ENCODE measurements at places on chromosomes 7 and 10. TPM values are rescaled to one million over a fixed set of nuclear protein-coding genes. Genes with fewer than 3 reads are reported as not detected.

The LRCH4 gene
- total RNA-seq: 65.6 TPM

The FEZF1 gene
- total RNA-seq: not detected

The ODAD2 gene
- 0.56 TPM for total RNA-seq

The BICC1 gene
- 0.04 TPM for total RNA-seq

The GJC3 gene
- 1.2 TPM for total RNA-seq

The CROT gene
- 7.0 TPM for total RNA-seq

The REEP3 gene
- 20.7 TPM for total RNA-seq

GRCh38 chr7:45714521-45714820 is 140.3 kb downstream of the ADCY1 start:
- no peaks in the 10 kb centered on the region for H3K36me3 ChIP-seq
- no peak overlapping the region for H3K27ac ChIP-seq
- no peaks in the 10 kb centered on the region for H3K27me3 ChIP-seq
- H3K4me3 ChIP-seq: no peak overlapping the region
- no peaks in the 10 kb centered on the region for H3K4me1 ChIP-seq

DNA sequence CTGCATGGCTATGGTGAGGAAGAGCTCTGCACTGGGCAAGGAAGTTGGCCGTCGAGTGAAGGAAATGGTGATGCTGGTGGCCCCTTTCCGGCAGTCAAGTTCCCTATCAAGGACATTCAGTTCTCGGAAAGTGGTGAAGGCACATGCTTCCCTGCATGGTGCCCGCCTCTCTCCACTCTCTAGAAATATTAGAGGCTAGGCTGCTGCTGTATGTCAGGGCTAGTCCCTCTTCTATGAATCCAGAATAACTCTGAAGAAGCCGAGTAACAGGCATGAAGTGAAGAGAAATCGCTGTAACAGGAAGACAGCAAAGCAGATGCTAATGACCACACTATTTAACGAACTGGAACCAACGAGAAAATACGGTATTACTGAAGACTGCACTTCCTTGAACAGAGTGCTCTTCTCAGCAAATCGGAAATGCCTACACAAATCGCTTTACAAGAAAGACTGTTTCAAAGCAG is 5.4 kb downstream of the IDI1 start:
- peaks cover 44% of the 10 kb centered on the region for H3K4me1 ChIP-seq
- H3K36me3 ChIP-seq: peaks cover 52% of the 10 kb centered on the region
- DNase-seq: no peak
- H3K27ac ChIP-seq: peak overlapping the region; percentile 90

- no peak overlapping the region for H3K27ac ChIP-seq
- H3K4me1 ChIP-seq: peaks cover 16% of the 10 kb centered on the region
- no peak overlapping the region for H3K4me3 ChIP-seq
- no peaks in the 10 kb centered on the region for H3K27me3 ChIP-seq
Measured at GRCh38 chr7:36207451-36208291, 54.6 kb downstream of the EEPD1 start.

DNA sequence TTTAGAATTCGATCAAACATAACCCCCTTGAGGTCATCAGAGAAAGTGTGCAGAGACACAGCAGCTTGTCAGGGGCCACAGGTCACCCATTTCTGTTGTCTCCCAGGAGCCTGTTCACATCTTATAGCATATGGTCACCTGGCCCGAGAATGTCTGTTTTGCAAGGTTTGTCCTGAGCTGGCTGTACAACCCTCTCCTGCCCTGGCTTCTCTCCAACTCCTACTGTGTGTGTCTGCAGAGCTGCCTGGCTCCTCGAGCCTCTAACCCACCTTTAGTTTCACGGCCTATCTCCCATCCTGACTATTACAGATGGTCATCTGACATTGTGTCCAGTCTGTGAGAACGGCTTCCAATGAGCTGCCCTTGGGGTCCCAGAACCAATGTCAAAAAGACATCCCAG is 683.4 kb downstream of the SDK1 start:
- no peak overlapping the region for H3K4me3 ChIP-seq
- no peaks in the 10 kb centered on the region for H3K27me3 ChIP-seq
- no peaks in the 10 kb centered on the region for H3K4me1 ChIP-seq
- no peak for DNase-seq
- H3K36me3 ChIP-seq: no peaks in the 10 kb centered on the region
- H3K27ac ChIP-seq: no peak overlapping the region

DNA sequence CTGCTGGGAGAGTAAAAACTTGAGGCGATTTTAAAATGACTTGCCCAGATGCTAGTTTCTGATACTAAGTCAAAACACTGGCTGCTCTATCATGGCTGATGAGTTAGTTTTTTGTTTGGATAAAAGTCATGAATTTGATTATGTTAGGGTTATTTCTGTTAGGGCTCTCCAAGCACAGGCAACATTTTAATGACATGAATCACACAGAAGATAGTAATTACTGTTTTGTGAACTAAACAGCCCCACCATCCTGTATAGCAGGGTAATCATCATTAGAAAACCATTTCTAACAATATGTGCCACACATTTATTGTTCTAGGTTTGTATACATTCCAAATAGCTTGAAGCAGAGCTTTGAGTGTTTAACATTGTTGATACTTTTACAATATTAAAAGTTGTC is 750.3 kb downstream of the ANKRD7 start:
- H3K4me3 ChIP-seq: no peak overlapping the region
- DNase-seq: no peak
- no peaks in the 10 kb centered on the region for H3K27me3 ChIP-seq
- H3K27ac ChIP-seq: no peak overlapping the region
- H3K36me3 ChIP-seq: no peaks in the 10 kb centered on the region
- no peaks in the 10 kb centered on the region for H3K4me1 ChIP-seq

GRCh38 chr7:47332213-47332612 is 249.7 kb downstream of the TNS3 start:
- DNase-seq: no peak
- H3K27ac ChIP-seq: no peak overlapping the region
- no peaks in the 10 kb centered on the region for H3K36me3 ChIP-seq
- H3K4me3 ChIP-seq: no peak overlapping the region
- H3K4me1 ChIP-seq: no peaks in the 10 kb centered on the region

- no peak overlapping the region for H3K4me3 ChIP-seq
- no peak overlapping the region for H3K27ac ChIP-seq
- peaks cover 12% of the 10 kb centered on the region for H3K4me1 ChIP-seq
- H3K27me3 ChIP-seq: no peaks in the 10 kb centered on the region
Measured at GRCh38 chr10:114306116-114306973, 67.3 kb downstream of the VWA2 start.

DNA sequence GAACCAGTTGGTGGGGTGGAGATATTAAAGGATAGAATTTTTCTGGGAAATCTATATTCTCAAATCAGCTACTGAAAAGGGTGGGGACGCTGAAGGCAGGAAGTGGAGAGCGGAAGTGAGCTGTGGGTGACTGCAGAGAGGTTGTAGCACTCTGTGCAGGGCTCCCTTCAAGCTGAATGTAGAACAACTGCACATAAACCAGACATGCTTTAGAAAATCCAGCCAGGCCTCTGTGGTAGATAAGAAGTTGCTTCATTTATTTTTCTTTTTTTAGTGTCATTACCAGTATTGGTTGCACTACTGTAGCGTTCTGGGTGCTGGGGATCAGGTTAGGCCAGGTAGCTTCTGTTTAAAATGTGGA is 127.8 kb downstream of the CELF2 start:
- H3K27ac ChIP-seq: peak overlapping the region; percentile 92
- peak overlapping the region; percentile 74 for H3K4me3 ChIP-seq
- peak; percentile 50 for DNase-seq
- H3K4me1 ChIP-seq: peaks cover 89% of the 10 kb centered on the region
- H3K27me3 ChIP-seq: no peaks in the 10 kb centered on the region

DNA sequence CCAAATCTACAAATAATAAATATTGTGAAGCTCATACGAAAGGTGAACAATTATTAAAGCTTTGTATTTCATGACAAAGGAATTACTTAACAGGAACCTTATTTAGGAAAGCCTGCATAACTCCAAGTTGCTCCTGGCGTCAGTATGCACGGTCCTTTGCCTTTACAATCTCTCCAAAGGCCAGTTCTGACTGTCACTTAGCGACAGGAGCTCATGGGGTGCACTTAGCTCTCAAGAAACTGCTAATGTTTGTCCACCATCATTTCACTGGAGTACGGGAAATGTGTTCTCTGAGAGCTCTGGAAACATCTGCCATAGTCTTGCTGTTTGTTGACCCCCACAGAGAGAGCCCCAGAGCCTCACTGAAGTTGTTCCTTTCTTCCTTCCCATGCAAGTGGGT is 781.5 kb upstream of the POM121L12 start:
- no peak for DNase-seq
- no peaks in the 10 kb centered on the region for H3K4me1 ChIP-seq
- no peak overlapping the region for H3K4me3 ChIP-seq
- no peaks in the 10 kb centered on the region for H3K27me3 ChIP-seq
- no peaks in the 10 kb centered on the region for H3K36me3 ChIP-seq

GRCh38 chr7:158527915-158528502 is 59.6 kb downstream of the PTPRN2 start:
- no peak overlapping the region for H3K27ac ChIP-seq
- H3K4me1 ChIP-seq: no peaks in the 10 kb centered on the region
- no peak for DNase-seq
- H3K4me3 ChIP-seq: no peak overlapping the region
- H3K27me3 ChIP-seq: no peaks in the 10 kb centered on the region

- no peak for DNase-seq
- no peaks in the 10 kb centered on the region for H3K27me3 ChIP-seq
- no peaks in the 10 kb centered on the region for H3K4me1 ChIP-seq
- no peaks in the 10 kb centered on the region for H3K36me3 ChIP-seq
- no peak overlapping the region for H3K27ac ChIP-seq
Measured at GRCh38 chr10:114795039-114795438, 26.5 kb upstream of the FHIP2A start.

- H3K27me3 ChIP-seq: no peaks in the 10 kb centered on the region
- no peak for DNase-seq
Measured at GRCh38 chr10:11886851-11887250, 63.7 kb downstream of the PROSER2 start.

DNA sequence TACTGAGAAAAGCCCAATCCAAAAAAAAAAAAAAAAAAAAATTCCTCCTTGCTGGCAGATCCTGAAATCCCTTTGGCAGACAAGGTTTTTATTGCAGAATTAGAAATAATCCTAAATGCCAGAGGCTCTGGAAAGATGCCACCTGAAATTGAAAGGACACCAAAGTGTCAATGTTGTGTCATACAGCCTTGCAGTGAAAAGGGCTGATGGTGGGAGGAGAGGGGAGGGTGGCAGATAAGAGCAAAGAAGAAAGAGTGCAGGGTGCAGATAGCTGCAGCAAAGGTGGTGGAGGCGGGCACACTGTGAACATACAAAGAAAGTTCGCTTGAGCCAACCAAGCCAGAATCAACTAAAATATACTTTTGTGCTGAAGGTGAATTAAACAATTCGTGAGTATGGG is 8.2 kb upstream of the OPTN start:
- peaks cover 1% of the 10 kb centered on the region for H3K4me1 ChIP-seq
- no peak overlapping the region for H3K4me3 ChIP-seq
- H3K27ac ChIP-seq: no peak overlapping the region
- peaks cover 8% of the 10 kb centered on the region for H3K27me3 ChIP-seq
- no peak for DNase-seq

GRCh38 chr10:81109200-81109752 is 571.6 kb downstream of the SH2D4B start:
- H3K27me3 ChIP-seq: no peaks in the 10 kb centered on the region
- H3K4me3 ChIP-seq: no peak overlapping the region
- no peaks in the 10 kb centered on the region for H3K4me1 ChIP-seq
- no peak for DNase-seq
- no peak overlapping the region for H3K27ac ChIP-seq

- H3K4me1 ChIP-seq: peaks cover 42% of the 10 kb centered on the region
- H3K36me3 ChIP-seq: peaks cover 15% of the 10 kb centered on the region
- H3K27ac ChIP-seq: peak overlapping the region; percentile 93
Measured at GRCh38 chr10:11403116-11403515, 208.3 kb downstream of the USP6NL start.

GRCh38 chr7:128025380-128025779 is 5.9 kb downstream of the LRRC4 start:
- no peak overlapping the region for H3K27ac ChIP-seq
- H3K36me3 ChIP-seq: peaks cover 24% of the 10 kb centered on the region
- H3K27me3 ChIP-seq: peaks cover 3% of the 10 kb centered on the region
- peaks cover 4% of the 10 kb centered on the region for H3K4me1 ChIP-seq
- no peak for DNase-seq
- H3K4me3 ChIP-seq: no peak overlapping the region

GRCh38 chr7:157668221-157668883 is 331.5 kb downstream of the DNAJB6 start:
- H3K36me3 ChIP-seq: no peaks in the 10 kb centered on the region
- peaks cover 27% of the 10 kb centered on the region for H3K27me3 ChIP-seq
- peaks cover 20% of the 10 kb centered on the region for H3K4me1 ChIP-seq
- H3K4me3 ChIP-seq: no peak overlapping the region
- no peak overlapping the region for H3K27ac ChIP-seq

GRCh38 chr7:88311675-88312036 is 5.0 kb upstream of the STEAP4 start:
- DNase-seq: no peak
- no peak overlapping the region for H3K4me3 ChIP-seq
- no peak overlapping the region for H3K27ac ChIP-seq
- H3K4me1 ChIP-seq: peaks cover 1% of the 10 kb centered on the region
- peaks cover 24% of the 10 kb centered on the region for H3K27me3 ChIP-seq
- no peaks in the 10 kb centered on the region for H3K36me3 ChIP-seq

DNA sequence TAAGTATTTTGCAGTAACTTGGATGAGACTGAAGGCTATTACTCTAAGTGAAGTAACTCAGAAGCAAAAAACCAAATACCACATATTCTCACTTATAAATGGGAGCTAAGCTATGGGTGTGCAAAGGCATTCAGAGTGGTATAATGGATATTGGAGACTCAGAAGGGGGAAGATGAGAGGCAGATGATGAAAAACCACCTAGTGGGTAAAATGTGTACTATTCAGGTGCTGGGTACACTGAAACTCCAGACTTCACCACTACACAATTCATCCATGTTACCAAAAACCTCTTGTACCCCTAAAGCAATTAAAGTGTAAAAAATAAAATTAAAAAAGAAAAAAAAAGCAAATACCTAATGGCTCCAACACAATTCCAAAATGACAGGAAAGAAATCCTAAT is 351.7 kb downstream of the NXPH1 start:
- no peaks in the 10 kb centered on the region for H3K4me1 ChIP-seq
- H3K36me3 ChIP-seq: no peaks in the 10 kb centered on the region
- no peaks in the 10 kb centered on the region for H3K27me3 ChIP-seq
- no peak overlapping the region for H3K27ac ChIP-seq

DNA sequence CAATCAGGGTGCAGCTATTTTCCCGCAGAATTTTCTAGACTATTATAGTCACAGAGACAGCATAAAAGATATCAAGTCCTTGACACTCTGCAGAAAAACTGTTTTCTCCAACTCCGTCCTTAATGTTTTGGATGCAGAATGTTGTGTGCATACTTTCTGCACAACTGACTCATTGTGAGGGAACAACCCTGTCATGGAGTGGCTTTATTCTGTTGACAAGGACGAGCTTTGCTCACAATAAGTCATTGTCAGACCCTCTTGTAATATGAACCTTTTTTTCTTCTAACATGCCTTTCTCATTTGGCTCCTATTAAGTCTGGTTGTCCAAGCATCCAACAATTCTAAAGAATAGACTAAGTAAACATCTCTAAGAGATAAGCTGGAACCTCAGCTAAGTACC is 17.3 kb downstream of the ABCB4 start:
- no peaks in the 10 kb centered on the region for H3K4me1 ChIP-seq
- no peak overlapping the region for H3K27ac ChIP-seq
- peaks cover 24% of the 10 kb centered on the region for H3K27me3 ChIP-seq
- no peak for DNase-seq

GRCh38 chr7:143492043-143492471 is 14.4 kb downstream of the TAS2R41 start:
- H3K36me3 ChIP-seq: peaks cover 8% of the 10 kb centered on the region
- H3K4me1 ChIP-seq: peaks cover 32% of the 10 kb centered on the region
- no peak overlapping the region for H3K4me3 ChIP-seq

GRCh38 chr7:44072364-44073231 is 7.2 kb upstream of the PGAM2 start:
- H3K36me3 ChIP-seq: peaks cover 30% of the 10 kb centered on the region
- no peaks in the 10 kb centered on the region for H3K27me3 ChIP-seq
- no peak overlapping the region for H3K4me3 ChIP-seq
- peak; percentile 53 for DNase-seq
- peaks cover 27% of the 10 kb centered on the region for H3K4me1 ChIP-seq
- peak overlapping the region; percentile 4 for H3K27ac ChIP-seq
